ENCODE measurements at places on chromosomes 13 and 19. TPM values are rescaled to one million over a fixed set of nuclear protein-coding genes. Genes with fewer than 3 reads are reported as not detected.

Gene TMEM259
- 204 TPM for total RNA-seq

GRCh38 chr13:41554180-41554579 is 96.8 kb downstream of the RGCC start:
- DNase-seq = no peak

- DNase-seq = no peak
These were observed 4.0 kb upstream of the HOOK2 start for GRCh38 chr19:12779162-12779993.

Gene MPND
- total RNA-seq = 16.0 TPM

DNA sequence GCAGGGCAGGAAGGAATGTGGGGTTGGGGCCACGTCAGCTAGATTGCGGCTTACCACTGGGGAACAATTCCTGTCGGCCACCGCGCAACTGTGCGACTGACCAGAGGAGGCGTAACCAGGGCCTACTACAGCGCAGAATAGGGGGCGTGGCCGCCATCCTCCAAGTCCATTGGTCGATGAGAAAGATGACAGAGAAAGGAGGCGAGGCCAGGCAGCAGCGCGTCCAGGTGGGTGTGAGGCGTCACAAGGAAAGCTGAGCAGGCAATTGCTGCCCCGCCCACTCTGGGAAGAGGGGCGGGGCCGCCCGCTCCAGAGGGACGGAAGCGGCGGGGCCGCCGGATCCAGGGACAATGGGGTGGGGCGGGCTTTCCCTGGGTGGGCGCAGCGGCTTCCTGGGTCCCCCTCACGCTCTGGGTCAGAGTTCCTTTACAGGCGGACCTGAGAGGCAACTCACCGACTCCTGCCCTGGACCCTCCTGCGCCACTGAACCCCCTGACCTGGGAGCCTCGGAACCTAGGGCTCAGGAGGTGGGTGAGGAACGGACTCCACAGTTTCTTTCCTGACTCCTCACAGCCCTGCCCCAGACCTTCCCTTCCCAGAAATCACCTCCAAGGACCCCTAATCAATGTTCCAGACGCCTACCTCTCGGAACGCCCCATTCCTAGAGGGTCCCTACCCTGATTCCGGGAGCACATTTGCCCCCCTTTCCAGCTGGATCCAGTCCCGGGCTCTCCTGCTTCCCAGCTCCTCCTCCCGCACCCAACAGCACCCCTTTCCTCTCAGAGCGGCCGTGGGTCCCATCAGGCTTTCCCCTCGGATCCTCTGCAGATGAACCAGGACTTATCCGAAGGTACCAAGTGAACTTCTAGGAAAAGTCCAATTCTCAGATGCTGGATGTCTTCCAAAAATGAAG is 101.5 kb upstream of the ZNF492 start:
- DNase-seq = no peak

DNA sequence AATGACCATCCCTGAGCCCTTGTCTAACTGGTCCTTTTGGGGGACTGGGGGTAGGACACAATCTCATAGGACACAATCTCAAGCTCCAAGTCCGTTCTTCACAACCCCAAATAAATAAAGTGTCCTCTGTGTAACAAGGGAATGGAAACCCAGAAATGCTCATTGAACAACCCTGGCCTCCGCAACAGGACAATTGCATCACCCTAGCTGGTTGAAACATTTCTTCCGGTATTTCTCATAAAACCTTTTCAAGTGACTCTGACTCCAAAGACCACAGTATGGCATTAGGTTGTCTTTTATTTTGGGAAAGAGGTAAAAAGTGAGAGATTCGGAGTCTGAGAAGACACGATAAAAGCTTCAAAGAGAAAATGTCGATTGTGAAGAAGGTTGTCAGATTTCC is 186.6 kb downstream of the ZNF536 start:
- no peak for DNase-seq

DNA sequence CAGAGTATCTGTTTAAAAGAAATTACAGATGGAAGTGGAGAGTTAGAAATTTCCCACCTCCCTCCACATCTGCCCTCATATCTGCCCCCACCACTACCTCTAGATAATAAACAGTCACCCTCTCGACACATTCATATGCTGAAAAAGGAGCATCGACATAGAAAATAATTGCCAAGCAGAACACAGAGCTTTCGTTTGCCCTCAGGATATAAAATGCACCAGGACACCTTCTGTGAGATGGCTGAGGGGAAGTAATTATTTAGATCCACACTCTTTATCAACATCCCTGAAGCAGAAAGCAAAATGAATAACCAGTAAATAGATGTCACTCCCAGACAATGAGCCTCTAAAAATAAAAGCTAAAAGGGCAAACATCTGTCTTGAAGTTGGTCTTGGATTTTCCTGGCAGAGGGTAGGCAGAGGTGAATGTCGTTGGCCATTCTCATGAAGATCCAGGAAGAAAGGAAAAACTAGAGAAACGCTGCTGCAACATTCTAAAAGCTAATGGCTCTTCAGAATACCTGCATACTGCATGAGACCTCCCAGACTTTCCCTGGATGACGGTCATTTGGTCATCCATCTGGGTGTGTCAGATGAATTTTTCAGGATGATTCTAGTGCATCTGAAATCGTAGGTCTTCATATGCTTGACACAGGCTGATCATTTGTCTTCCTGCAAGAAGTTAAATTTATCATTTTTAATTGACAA is 527.5 kb downstream of the RFC3 start:
- DNase-seq = no peak

DNA sequence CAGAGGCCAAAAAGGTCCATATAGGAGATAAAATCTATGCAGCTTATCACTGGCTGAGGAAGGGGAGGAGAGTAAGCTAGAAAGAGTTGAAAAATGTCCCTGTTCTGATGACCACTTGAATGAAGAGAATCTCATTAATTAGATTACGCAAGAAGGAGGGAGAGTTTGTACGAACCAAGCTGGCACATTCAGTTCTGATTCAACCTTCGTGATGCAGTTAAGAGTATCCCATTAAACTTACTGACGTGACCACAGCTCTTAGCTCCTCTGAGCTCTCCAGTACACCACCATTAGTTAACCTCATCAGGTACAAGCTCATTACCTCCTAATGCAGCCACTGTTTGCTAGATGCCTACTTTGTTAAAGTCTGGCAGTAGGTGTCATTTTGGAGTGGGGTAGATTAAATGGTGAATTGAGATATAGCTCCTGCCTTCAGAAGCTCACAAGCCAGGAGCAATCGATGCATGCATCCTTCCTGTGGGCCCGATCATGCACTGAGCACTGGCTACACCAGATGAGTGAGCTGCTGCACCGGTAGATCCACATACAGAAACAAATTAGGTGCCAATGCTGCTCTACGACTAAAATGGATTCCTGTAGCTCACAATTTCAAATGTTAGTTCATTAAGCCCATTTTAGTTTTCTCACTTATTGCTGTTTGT is 458.3 kb downstream of the COG6 start:
- no peak for DNase-seq

Gene ATP12A
- total RNA-seq = 0.05 TPM

Gene RGL3
- 0.29 TPM for total RNA-seq

DNA sequence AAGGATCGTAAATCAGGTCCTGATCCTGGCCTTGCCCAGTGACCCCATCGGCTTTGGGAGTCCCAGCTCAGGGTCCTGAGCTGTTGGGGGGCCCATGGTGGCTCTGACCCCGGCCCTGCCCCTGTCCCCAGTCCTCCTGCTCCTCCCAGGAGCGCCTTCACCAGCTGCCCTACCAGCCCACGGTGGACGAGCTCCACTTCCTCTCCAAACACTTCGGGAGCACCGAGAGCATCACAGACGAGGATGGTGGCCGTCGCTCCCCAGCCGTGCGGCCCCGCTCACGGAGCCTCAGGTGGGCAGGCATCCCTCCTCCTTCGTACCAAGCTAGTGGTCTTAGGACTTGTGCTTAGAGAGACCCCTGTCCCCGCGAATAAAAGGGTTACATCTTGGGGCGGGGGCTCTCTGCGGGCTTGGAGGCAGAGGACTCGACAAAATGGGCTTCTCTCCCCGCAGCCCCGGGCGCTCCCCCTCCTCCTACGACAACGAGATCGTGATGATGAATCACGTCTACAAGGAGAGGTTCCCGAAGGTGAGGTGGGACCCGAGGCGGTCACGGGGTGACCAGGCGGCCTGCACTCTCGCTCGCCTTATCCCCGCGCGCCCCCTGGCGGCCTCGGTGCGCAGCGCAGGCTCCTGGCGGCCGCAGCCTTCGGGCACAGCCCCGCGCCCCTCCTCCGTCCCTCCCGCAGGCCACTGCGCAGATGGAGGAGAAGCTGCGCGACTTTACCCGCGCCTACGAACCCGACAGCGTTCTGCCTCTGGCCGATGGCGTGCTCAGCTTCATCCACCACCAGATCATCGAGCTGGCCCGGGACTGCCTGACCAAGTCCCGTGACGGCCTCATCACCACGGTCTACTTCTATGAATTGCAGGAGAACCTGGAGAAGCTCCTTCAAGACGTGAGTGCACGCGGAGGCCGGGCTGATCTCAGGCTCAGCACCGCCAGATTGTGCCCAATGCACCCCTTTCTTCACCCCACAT is 9.1 kb downstream of the MAST1 start:
- peak; percentile 84 for DNase-seq

GRCh38 chr19:32322541-32322940 is 22.9 kb upstream of the ZNF507 start:
- DNase-seq = no peak

Gene PRRG2
- 1.3 TPM for total RNA-seq

Gene IFI30
- 13.8 TPM for total RNA-seq

GRCh38 chr13:30572859-30573275 is 44.9 kb upstream of the USPL1 start:
- no peak for DNase-seq

DNA sequence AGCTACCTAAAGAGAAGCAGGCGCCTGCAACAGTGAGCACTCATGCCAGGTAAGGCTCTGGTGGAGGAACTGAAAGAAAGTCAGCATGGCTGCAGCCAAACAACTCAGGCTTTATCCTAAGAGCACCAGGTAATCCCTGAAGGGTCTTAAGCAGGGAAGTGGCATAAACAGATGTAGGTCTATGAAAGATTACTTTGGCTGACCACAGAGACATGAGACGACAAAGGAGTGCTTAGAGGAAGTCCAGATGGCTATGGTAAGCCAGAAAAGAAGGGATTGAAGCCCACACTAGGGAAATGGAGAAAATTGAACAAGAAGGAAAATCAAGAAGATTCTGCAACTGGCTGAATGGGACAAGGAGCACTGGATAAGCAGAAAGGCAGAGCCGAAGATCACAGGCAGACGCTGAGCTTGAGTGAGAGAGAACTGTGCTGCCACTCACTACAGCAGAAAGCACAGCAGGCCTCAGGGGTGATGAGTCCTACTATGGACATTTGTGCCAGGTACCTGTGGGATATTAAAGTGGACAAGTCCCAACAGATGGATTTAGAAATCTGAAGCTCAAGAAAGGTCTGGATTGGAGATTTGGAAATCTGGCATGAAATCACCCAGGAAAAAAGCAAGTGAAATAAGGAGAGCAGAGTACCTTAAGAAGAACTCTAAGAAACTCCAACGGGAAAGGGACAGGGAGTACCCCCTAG is 4.2 kb downstream of the RCBTB1 start:
- no peak for DNase-seq

DNA sequence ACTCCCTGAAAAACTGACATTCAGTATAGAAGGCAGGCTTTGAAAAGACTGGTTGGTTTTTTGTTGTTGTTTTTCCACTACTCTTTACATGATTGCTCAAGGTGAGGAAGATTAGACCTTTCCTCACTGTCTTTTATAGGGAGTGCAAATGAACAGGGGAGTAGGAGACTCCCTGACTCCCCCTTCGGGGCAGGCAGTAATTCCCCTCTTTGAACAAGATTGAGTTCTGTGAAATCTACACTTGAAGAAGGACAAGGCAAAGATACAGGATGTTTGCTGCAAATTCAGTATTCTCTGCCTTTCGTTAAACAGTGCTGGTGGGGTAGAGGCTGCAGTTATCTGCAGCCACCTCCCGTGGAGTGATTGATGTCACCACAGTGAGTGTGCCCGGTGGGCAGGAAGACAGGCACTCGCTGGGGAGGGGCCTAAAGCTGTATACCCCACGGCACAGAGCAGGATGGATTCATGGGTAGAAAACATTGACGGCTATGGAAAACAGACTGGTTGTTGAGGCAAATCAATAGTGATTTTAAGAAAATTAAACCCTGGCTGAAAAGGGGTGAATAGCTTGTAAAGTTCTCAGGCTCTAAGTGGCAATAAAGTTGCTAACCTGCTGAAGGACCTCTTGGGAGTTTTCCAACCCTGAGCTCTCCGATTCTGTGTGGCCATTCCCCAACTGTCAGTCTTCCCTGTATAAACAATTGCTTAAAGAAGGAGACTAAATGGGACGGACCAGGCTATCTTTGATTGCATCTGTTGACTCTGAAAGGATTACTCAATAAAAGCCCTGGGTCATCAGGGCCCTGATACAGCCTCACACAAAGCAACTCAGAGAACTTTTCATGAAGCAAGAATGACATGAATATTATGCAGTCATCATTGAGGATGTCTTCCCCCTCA is 308.3 kb downstream of the TBC1D4 start:
- no peak for DNase-seq

DNA sequence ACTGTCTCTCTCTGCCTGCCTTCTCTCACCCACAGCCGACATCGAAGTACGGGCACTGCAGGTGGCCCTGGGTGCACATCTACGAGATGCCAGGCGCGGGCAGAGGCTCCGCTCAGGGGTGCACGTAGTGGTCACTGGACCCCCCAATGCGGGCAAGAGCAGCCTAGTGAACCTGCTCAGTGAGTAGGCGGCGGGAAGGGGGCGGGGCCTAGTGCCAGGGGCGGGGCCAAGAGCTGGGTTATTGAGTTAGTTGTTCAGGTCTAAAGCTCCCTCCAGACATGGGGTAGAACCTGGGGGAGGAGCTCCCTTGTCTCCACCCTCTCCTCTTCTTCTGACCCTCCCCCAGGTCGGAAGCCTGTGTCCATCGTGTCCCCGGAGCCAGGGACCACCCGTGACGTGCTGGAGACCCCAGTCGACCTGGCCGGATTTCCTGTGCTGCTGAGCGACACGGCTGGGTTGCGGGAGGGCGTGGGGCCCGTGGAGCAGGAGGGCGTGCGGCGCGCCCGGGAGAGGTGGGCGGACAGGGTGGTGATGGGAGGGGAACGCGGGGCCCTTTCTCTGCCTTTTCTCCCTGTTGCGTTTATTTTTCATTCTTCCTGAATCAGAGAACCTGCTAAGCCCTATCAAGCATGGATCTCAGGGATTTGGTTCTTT is 1.9 kb downstream of the GTPBP3 start:
- DNase-seq = no peak

Gene CPT1C
- total RNA-seq = 1.2 TPM

DNA sequence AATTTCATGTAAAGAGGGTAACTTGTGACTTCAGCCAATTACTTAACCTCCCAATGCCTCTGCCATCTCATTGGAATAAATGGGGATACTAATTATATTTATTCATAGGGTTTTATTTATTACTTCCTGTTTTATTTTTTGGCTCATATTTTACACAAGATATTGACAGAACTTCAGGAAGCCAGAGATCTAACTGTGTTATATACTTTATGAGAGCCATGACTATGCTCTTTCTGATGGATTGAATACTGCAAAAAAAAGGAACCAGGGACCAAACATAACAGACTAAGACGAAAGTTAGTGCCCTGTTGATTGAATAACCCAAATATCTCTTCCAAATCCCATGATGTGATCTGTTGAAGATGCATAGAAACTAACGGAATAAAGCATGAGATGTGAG is 243.3 kb upstream of the STARD13 start:
- DNase-seq = no peak

Gene ACP7
- not detected for total RNA-seq
